ENCODE measurements at places on chromosomes 5 and 9. TPM values are rescaled to one million over a fixed set of nuclear protein-coding genes. Genes with fewer than 3 reads are reported as not detected.

GRCh38 chr5:130096483-130096882, 192.2 kb downstream of the CHSY3 start:
- no peak overlapping the region for H3K4me3 ChIP-seq
- H3K4me1 ChIP-seq, result no peaks in the 10 kb centered on the region
- no peak for DNase-seq
- peaks cover 3% of the 10 kb centered on the region for H3K27me3 ChIP-seq
- H3K27ac ChIP-seq, result no peak overlapping the region

- H3K36me3 ChIP-seq, result peaks cover 3% of the 10 kb centered on the region
- no peak for DNase-seq
- H3K4me1 ChIP-seq, result peaks cover 20% of the 10 kb centered on the region
- H3K4me3 ChIP-seq, result no peak overlapping the region
Observed at GRCh38 chr5:135328128-135328687, 70.8 kb downstream of the MACROH2A1 start.

RASA1 gene
- total RNA-seq, result 15.4 TPM

UIMC1 gene
- 54.6 TPM for total RNA-seq

SOX30 gene
- total RNA-seq, result 0.36 TPM

PCDHGA8 gene
- not detected for total RNA-seq

ITK gene
- 340 TPM for total RNA-seq

- H3K27ac ChIP-seq, result no peak overlapping the region
- H3K27me3 ChIP-seq, result no peaks in the 10 kb centered on the region
- no peaks in the 10 kb centered on the region for H3K4me1 ChIP-seq
- H3K36me3 ChIP-seq, result no peaks in the 10 kb centered on the region
- H3K4me3 ChIP-seq, result no peak overlapping the region
- DNase-seq, result no peak
Observed at GRCh38 chr5:10461904-10462555, 20.4 kb downstream of the ROPN1L start.

SHISAL2B gene
- not detected for total RNA-seq

GRCh38 chr9:130981002-130981755, 27.8 kb upstream of the LAMC3 start:
- DNase-seq, result no peak
- H3K27me3 ChIP-seq, result no peaks in the 10 kb centered on the region
- H3K36me3 ChIP-seq, result no peaks in the 10 kb centered on the region
- H3K4me3 ChIP-seq, result no peak overlapping the region

- H3K36me3 ChIP-seq, result peaks cover 17% of the 10 kb centered on the region
- no peak overlapping the region for H3K27ac ChIP-seq
- H3K4me3 ChIP-seq, result no peak overlapping the region
- no peaks in the 10 kb centered on the region for H3K27me3 ChIP-seq
- peaks cover 13% of the 10 kb centered on the region for H3K4me1 ChIP-seq
Observed at GRCh38 chr5:65769539-65769938, 47.5 kb downstream of the NLN start.

IFNB1 gene
- total RNA-seq, result 0.44 TPM
